ENCODE measurements at places on chromosomes 13 and 19.
A peak's percentile ranks its signal among the peaks of the same experiment; 100 is the strongest.

DNA sequence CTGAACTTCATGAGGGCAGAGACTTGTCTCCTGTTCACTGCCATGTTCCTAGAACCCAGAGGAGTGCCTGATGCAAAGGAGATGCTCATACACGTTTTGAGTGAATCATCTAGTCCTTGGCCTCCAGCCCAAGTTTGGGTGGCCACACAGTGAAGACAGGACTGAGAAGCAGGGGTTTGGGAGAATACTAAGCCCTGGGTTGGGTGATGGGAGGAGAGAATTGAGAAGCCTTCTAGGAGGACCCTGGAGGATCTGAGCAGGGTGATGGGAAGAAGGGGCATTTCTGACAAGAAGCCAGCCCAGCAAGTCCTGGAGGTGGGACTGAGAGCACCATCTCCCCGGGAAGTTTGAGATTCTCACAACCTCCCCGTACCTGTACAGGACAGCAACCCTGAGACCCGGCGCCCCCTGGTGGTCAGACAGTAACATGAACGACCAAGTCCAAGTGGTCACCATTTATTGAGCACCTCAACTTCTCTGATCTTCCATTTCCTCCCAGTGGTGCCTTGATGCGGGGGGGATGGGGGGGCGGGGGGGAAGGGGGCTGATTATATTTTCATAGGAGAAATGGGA is 11.0 kb downstream of the CTU1 start:
- DNase-seq: peak; percentile 82

DNA sequence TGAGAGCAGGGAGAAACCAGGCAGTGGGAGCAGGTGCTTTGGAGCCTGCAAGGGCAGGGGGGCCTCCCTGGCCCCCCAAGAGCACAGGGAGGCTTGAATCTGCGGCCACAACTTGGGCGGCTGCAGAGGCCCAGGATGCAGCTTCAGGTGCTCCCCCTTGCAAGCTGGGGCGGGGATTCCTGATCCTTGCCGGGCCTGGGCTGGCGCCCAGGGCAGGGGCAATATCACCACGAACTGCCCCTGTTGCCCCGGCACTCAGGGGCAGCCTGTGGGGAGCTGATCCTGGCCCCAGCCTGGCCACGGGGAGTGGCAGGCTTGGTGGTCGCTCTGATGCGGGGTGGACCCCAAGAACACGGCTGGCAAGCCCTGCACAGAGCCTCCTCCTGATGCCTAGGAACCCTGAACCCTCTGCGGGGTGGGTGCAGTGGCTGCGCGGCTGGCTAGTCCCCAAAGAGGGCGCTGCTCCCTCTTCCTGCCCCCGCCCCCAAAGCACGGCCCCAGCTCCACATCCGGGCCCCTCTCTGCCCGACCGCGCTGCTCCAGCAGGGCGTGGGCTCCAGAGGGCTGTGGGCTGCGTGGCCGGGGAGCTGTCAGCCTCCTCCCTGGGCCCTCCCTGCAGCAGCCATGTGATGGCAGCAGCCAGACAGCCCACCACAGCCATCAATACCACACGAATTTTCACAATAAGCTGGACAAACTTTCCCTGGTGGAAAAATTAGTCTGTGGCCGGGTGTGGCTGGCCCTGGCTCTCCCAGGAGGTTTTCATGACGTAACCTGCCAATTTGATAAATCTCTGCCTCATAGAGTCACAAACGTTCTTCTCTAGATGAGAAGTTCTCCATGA is 21.0 kb downstream of the TNFSF9 start:
- peak; percentile 76 for DNase-seq

DNA sequence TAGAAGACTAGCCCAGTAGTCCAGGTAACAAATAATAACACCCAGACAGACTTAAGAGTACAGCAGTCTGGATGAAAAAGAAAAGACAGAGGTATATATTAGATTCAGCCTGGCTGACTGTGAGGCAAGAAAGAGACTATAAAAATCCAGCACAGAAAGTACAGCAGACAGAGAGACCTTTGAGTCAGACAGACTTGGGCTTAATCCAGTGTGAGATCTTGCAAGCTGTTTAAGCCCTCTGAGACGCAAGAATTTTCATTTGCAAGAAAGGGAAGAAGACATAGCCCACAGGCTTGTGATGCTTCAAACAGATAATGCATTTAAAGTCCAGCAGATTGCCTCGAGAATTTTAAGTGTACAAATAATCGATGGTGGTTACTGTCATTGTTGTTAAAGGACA is 471.4 kb downstream of the LIG4 start:
- DNase-seq: no peak

DNA sequence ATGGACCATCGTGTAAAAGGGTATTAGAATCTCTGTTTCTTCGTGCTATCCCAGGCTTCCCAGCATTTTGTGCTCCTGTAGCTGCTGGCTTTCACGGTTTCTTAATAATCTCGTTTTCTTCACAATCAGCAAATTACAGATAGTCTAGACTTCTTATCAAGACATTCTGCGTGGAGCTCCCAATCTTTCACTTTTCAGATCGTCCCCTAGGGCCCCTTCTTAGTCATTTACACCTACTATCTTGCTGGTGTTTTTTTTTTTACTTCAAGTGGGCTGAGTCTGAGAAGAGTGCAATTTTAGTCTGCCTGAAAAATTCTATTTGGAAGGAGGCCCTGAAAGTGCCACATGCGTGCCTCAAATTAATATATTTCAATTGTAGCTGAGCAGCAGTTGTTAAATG is 275.1 kb downstream of the SHISA2 start:
- DNase-seq: no peak

GRCh38 chr13:91745967-91746366 is 347.5 kb downstream of the GPC5 start:
- DNase-seq: no peak

DNA sequence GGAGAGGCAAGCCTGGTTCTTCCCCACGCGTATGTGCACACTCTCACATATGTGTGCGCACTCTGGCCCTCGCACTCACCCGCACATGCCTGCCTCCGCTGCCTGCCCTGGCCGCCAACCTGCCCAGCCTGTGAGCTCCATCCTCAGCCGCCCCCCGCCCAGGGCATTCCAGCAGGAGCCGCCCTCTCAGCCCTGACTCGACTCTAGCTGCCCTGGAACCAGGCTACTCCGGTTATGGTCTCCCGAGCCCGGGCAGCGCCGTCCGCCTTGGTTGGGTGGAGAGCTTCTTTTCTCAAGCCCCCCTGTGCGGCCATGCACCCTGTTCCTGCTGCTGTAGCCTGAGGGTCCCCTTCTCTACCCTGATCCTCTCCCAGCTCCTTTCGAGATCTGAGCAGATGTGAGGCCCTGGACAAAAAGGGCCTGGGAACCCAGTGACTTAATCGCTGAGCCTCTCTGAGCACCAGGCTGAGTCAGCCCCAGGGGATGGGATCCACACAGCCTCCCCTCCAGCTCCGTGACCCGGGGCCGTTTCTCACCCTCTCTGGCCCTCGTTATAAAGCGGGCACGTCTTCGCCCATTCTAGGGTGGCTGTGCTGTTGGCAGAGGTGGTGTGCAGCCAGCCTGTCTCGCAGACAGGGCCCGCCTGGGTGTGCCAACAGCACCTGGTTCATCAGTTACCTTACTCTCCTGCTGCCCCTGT is 191.5 kb downstream of the TEX29 start:
- no peak for DNase-seq

DNA sequence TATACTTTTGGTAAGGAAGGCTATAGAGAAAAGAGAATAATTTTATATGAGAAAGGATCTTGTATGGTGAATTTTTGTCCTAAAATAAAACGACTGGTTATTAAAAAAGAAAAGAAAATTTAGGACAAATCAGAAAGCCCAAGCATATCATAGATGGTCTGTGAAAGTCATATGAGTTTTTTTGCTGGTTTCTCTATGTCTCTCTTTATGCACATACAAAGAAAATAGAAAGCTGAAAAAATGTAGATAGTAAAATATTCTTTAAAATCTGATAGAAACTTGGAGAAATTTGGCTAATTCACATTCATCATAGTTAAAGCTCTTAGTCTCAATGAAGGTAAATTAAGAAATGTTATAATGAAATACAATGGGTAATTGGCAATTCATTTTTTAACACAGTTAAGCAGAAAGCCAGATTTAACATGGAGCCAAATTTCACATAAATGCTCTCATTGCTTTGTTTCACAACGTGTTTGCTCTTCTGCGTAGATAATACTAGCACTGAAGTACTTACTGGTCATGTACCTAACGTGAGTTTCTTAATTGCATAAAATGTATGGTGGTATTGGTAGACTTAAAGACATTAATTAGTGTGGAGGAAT is 621.5 kb upstream of the ATXN8OS start:
- DNase-seq: no peak

- no peak for DNase-seq
Measured at GRCh38 chr13:20391597-20392452, 133.8 kb downstream of the CRYL1 start.

- DNase-seq: no peak
Measured at GRCh38 chr13:99356012-99356261, 48.7 kb upstream of the GPR183 start.

- DNase-seq: no peak
Measured at GRCh38 chr13:81760316-81760715, 1419.4 kb upstream of the SPRY2 start.

DNA sequence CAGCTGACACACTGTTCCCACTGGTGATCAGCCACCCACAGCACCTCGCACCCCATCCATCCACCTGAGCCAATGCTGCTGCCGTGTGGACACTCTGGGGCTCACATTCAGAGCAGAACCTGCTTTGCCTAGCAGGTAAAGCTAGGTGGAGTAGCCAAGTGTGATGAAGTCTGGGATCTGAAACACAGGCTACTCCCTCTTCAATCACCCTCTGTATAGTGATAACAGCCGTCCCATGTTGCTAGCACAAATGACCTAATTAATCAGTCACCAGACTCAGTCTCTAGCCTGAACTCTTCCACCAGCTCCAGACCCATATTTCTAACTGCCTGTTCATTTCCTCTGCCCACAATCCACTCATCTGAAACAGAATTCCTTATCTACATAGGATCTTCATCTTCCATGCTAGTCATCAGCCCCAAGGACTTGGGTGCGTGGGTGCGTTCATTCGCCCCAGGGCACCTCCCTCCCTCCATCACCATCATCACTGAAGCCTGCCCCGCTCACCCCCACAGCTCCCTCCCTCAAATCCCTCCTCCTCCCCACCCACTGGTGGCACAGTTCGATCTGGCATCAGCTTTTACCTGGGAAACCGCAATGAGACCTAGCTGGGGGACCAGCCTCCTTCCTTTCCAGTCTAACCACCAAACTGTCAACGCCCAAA is 19.8 kb downstream of the STK24 start:
- DNase-seq: no peak

DNA sequence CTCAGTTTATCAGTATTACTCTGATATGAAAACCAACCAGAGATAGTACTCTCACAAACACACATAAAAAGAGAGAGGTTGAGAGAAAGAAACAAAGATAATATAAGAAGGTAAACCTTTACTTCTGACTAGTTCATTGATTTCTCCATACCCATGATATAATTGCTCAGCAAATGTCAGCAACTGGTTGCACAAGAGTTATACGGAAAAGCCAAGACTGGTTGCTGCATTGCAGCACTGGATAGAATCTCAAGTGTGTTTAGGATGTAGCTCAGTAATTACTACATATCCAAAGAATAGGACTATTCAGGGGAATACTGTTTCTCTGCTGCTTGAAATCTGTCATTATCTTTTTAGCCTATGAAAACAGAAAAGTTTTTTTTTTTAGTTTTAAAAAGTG is 1332.8 kb downstream of the OLFM4 start:
- DNase-seq: no peak

DNA sequence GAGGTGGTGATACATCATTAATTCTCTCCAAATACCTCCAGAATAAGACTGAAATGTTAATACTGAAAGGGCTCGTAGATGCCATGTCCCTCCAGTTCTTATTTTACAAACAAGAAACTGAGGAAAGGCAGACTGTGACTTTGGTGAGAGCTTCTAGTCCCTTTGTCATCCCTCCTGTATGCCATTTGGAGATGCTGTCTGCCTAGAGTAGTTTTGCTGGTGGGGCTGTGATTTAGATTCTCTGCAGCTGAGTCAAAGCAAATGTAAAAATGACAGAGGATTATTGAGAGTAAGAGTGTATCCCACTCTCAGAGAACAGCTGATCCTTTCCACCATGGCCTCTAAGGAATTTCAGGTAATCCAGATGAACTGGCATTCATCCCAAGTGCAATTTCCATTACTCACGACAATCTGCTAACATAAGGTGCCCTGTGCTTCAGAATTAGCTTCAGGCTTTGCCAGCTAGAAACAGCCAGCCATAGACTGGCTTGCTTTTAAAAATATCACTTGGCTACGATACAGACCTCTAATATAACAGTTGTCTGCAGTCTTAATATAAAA is 16.8 kb downstream of the PABPC3 start:
- DNase-seq: no peak

DNA sequence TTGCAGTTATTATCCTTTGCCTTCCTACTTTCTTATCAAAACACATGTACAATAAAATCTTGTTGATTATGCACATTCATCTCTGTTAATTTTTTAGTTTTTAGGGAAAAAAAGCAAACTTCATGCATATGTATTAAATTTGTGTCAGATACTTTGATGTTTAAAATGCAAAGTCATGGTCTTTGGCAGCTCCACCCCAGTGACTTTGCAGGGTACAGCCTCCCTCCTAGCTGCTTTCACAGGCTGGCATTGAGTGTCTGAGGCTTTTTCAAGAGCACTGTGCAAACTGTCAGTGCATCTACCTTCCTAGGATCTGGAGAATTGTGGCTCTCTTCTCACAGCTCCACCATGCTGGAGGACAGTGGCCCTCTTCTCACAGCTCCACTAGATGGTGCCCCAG is 1988.1 kb upstream of the PCDH20 start:
- DNase-seq: no peak

GRCh38 chr13:91369441-91369831 is 21.9 kb downstream of the MIR17HG start:
- no peak for DNase-seq

GRCh38 chr13:74064805-74065312 is 69.3 kb downstream of the KLF12 start:
- no peak for DNase-seq

DNA sequence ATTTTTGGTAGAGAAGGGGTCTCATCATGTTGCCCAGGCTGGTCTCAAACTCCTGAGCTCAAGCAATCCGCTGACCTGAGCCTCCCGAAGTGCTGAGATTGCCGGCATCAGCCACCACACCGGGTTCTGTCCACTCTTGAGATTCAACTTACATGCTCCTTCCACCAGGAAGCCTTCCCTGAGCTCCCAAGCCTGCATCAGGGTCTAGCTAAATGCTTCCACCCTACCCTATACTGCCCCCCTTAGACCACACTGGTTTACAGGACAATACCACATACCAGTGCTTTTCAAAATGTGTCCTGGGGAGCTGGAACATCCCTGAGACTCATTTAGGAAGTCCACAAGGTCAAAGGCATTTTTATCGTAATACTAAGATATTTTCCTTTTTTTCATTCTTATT is 15.1 kb upstream of the CACNG8 start:
- DNase-seq: no peak
